ENCODE measurements at places on chromosomes 11 and 22.

GRCh38 chr11:84518631-84519183, 1108.4 kb downstream of the DLG2 start:
- no peak for DNase-seq

DNA sequence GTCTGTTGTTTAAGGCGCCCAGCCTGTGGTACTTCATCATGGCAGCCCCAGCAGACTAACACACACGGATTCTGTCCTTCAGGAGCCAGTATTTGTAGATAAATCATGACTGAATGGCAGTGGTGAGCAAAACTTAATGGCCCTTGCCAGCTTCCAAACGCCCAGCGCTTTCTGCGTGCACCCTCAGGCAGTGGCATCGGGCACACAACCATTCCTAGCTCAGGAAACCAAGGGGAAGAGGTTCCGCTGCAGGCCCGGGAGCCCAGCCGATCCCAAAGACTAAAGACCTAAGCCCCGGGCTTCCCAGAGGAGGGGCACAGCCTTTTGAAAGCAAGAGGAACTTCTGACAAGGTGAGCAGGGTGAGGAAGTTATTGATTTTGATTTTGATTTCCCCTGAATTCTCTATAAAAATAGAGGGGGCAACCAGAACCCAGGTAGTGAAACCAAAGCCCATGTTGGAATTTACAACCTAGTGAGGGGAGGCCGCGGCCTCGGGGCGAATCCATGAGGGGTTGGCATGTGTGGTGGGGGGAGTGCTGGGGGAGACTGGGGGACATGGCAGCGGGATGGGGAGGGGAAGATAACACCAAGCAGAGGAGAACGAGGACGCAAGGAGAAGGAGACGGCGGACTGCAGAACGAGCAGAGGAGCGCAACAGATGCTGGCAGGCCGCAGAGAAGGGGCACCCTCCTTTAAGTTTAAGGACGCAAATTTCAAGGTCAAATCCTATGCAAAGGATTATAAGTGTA, 79.9 kb upstream of the SEPTIN5 start:
- DNase-seq = no peak

DNA sequence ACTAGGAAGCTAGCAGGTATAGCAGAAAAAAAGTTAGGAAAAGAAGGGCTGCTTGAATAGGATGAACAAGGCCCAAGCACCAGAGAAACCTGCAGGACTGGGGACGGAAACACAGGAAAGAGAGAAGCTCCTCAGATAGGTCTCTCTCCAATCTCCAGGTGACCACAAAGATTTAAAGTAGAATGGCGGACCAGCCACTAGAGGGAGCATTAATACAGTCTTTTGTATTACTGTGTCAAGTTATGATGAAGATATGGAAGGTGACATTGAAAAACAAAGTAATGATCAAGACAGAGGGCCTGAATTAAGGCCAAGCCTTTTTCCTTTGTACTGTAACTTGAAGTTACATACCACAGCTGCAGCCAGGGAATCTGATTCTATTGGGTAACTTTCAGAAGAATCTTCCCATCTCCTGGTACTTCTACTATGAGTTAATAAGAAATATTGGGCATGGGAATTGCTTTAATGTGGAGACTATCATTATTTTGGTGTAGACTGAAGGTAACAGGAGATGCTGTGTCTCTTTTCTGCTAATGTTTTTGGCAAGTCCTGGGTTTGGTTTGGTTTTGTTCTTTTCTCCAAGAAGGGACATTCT, 33.8 kb downstream of the OR2AG2 start:
- DNase-seq = peak; percentile 45

DNA sequence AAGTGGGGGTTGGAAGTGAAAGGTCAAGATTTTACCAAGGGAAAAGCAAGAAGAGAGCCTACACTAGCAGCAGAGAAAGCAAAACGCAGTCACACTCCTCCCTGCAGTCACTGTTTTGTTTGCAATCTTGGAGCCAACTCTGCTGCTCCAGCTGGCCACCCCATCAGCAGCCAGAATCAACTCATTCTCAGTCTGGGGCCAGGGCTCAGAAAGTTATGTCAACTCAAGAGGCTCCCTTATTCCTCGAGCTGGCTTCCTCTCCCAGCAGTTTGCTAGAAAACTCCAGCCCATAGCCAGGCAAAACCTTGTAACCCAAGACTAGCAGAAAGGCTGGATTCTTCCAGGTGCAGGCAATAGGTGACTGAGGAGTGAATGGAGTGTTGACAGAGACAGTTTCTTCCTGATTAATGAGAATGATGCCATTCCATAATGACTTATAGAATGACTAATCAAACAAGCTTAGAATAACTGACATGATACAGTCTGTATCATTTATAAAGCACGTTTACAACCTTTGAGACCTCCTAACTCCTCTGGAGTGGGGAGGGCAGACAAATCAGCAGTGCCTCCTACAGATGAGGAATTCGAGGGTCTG, 53.4 kb downstream of the P4HA3 start:
- DNase-seq = no peak

GRCh38 chr11:104443387-104443786, 279.4 kb upstream of the PDGFD start:
- no peak for DNase-seq

DNA sequence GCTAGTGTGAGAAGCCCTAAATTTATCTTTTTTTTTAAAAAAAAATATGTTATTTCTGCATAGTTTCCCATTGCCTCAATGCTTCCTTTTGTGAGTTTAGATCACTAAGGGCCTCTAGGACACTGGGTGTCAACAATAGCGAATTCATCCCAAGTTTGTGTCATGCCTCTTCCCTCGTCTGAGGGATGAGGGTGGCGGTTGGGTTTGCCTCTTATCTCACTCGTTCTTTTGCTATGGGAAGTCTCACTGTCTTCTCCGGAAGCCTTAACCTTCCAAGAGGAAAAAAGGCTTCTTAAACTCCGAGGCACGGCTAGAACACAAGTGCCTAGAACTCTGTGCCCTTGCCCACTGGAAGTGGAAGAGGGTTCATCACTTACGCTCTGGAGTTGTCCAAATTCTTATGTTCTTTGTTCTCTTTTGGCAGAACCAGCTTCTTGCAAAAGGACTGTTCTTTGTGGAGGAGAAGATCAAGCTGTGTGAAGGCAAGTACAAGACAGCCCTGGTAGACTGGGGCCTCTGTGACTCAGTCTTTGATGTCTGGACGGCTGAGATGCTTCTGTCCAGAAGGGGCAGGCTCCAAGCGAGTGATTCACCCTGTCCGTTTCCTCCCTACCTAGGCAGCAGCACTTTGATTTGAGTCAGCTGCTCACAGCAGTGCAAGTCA, 78.5 kb downstream of the TRAF6 start:
- peak; percentile 40 for DNase-seq

GRCh38 chr11:13874597-13874996, 87.9 kb upstream of the SPON1 start:
- no peak for DNase-seq

GRCh38 chr11:113470233-113470632, 5.0 kb downstream of the DRD2 start:
- no peak for DNase-seq

DNA sequence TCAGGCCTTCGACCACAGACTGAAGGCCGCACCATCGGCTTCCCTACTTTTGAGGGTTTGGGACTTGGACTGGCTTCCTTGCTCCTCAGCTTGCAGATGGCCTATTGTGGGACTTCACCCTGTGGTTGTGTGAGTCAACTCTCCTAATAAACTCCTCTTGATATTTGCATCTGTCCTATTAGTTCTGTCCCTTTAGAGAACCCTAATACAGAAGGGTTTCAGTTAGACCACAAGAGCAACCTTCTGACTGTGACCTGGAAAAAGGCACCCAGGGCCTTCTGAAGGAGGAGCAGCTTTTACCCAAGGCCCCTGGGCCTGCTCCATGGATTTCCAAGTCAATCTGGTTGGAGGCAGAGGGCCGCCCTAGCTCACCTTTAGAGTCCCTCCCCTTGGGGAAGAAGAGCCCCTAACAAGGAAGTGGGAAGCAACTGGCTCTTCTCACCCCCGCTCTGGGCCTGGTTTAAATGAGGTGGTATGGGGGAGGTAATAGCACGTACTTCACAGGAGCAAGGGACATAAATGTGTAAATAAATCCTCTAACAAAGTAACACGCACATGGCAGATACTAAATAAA, 11.2 kb upstream of the CHST1 start:
- no peak for DNase-seq

DNA sequence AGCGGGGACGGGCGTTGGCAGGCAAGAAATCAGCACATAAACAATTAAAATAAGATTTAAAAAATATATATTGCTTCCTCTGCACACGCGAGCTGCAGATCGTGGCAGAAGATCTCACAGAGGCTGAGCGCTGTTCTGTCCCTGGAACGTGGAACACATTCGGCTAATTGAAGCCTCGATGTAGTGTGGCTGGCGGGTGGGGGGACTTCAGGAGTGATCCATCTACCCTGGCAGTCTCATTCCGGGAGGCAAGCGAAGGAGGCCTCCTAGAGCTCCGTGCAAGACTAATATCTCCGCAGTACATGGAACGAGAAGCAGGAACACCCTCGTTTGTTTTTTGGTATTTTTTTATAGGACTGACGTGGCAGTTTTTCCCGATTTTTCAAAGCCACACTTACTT, 402.4 kb downstream of the MN1 start:
- no peak for DNase-seq

DNA sequence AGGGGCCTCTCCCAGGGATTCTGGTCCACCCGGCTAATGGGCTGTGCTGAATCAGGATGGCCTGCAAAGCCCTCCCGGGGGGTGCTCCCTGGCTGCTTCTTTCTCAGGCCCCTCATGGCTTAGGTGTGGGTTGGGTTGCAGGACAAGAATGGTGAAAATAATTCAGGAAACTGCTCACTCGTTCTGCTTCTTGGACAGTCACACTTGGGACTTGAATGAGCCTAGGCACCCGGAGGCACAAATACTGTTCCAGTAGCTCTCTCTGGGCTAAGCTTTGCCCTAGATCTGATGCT, 83.2 kb downstream of the TRIM29 start:
- DNase-seq = no peak

- DNase-seq = no peak
Observed at GRCh38 chr11:107017104-107017432, 1.2 kb downstream of the GUCY1A2 start.

GRCh38 chr11:74577624-74578396, 14.6 kb upstream of the POLD3 start:
- DNase-seq = no peak

DNA sequence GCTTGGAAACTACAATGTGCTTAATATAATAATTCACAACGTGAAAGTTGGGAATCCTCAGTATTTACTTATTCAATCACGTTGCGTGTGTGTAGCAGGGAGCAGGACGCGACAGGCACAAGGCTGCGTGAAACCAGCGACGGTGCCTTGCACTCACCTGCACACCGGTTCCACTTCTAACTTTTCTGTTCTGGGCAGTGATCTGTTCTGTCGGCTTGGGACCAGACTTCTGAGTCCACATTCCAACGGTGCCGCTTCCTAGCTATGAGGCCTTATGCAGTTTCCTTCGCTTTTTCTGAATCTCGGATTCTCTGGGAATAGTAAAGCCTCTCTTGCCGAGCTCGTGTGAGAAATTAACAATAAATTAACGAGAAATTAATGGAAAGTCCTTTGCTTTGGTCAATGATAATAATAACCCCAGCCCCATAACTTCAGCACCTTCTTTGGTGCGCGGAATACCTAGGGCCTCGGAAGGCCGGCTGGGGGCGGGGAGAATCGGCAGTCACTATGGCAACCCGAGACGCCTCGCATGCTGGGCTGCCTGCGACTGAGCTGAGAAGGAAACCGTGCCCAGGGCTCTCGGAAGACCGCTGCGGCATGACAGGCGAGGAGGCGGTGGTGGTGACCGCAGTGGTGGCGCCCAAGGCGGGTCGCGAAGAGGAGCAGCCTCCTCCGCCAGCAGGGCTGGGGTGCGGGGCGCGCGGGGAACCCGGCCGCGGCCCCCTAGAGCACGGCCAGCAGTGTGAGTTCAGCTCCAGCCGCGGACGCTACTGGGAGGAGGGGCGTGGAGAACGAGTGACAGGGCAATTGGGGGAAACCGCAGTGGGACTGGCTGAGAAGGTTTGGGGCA, at the start of gene C11orf97:
Gene C11orf97, plus strand, starts transcription at position 530 of the 850 bp plus-strand sequence. Its CDS starts 68 bp downstream, at position 598.
- DNase-seq = peak; percentile 30

GRCh38 chr11:26841818-26842473, 120.1 kb upstream of the SLC5A12 start:
- DNase-seq = no peak

DNA sequence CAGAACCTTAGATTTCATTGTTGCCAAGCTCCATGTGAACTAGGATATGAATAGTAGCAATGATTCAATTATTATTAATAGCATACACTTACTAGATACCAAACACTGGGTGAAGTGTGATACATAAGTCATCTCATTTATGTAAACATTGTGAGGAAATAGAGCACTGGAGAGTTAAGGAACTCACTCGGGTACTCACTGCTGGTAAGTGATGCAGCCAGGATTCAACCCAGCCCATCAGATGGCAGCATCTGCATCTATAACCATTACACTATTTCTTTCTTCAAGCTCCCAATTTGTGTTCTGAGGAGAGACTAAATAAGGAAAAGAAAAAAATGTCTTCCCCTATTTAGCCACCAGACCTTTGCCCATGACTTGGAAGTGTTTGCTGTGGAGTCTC, 10.2 kb upstream of the ALG8 start:
- no peak for DNase-seq

DNA sequence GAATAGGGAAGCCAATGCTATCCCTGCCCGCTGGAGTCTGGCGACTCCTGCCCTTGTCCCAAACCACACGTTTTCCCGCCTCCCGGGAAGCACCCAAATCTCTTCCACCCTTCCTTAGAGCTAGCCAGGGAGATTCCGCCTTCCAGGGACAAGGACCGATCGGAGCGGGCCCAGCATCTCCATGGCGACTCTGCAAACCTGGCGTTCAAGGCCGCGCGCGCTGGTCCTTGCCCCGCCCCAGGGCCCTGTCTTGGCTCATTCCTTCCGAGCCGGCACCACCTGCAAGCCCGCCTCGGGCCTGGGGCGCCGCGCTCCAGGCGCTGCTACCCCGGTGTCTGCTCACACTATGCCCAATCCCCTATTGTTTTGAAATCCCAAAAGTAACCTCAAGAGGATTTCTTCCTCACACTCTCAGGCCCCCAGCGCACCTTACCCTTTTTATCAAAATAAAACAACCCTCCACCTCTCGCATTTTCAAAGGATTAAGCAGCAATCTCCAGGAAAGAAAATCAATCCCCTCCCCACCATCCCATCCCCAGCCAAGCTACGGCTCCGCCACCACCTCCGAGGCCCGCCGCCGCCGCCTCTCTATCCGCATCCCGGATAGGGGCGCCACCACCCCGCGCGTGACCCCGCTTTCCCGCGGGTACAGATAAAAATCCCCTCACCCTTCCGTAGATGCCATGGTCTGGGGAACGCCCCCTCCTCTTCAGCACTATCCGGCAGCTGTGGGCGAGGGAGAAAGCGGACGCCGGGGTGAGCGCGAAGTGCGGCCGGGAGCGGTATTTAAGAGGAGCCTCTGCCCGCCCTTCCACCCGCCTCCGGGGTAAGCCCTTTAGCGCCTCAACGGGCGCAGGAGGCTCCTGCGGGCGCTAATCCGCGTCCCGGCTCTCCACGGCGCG, 825 bp downstream of the SLC1A2 start:
- DNase-seq = no peak

- DNase-seq = no peak
Observed at GRCh38 chr11:19306179-19306944, 65.6 kb upstream of the E2F8 start.

GRCh38 chr11:134856056-134856971, 444.3 kb upstream of the B3GAT1 start:
- DNase-seq = no peak

- DNase-seq = no peak
Observed at GRCh38 chr11:132424433-132424832, 1054.0 kb downstream of the NTM start.
